ENCODE measurements at places on chromosomes 3 and 15. TPM values are rescaled to one million over a fixed set of nuclear protein-coding genes. Genes with fewer than 3 reads are reported as not detected.

- H3K4me1 ChIP-seq = no peaks in the 10 kb centered on the region
- no peaks in the 10 kb centered on the region for H3K27me3 ChIP-seq
- DNase-seq = no peak
- no peak overlapping the region for H3K4me3 ChIP-seq
- H3K36me3 ChIP-seq = no peaks in the 10 kb centered on the region
These were observed 133.9 kb upstream of the LRRFIP2 start for GRCh38 chr3:37308247-37308646.

DNA sequence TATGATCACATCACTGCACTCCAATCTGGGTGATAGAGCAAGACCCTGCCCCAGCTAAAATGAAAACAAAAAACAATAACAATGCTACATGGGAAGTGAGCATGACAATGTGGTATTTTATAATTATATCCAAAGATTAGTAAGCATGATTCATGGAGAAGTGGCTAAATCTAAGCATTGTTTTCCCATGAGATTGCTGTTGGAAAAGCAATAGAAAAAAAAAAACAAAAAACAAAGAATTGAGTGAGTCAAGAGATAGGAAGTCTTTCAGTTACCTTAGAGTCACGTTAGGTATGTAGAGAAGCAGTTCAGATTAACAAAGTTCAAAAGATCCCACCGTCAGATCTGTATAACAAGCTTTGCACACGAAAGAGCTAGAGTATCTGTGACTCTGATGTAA, 210.3 kb upstream of the CNTN6 start:
- H3K27ac ChIP-seq = no peak overlapping the region
- H3K36me3 ChIP-seq = no peaks in the 10 kb centered on the region
- H3K4me1 ChIP-seq = no peaks in the 10 kb centered on the region
- no peak for DNase-seq

DNA sequence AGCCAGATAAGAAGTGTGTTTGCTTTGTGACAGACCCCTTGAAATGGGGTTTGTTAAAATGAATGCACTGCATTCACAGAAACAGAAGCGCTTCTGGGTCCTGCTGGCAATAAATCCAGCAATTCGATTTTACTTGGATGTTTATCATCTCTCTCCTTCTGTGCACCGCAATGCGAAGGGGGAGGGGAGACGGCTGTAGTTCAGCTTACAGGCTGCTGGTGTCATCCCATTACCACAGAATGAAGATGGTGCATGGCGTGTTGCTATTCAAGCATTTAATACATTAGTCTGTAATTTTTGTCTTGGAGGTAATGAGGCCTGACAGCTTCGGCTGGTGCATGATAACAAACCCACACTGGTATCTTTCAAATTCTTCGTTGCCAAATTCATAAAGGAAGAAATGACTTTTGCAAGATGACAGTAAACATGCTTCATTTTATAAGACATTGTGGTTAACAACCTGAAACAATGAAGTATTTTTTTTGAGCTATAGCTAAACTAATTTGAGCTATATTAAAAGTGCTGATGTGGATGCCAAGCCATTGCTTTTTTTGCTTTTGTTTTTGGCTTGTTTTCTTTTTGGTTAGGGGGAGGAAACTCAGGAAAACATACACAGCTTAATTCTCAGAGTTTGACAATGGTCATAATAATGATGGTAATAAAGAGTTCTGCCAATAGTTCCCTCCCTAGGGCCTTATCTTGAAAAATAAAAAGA, 418.3 kb downstream of the OTOL1 start:
- no peak overlapping the region for H3K27ac ChIP-seq
- H3K4me3 ChIP-seq = no peak overlapping the region
- H3K4me1 ChIP-seq = peaks cover 16% of the 10 kb centered on the region
- peak; percentile 69 for DNase-seq
- no peaks in the 10 kb centered on the region for H3K27me3 ChIP-seq
- no peaks in the 10 kb centered on the region for H3K36me3 ChIP-seq

DNA sequence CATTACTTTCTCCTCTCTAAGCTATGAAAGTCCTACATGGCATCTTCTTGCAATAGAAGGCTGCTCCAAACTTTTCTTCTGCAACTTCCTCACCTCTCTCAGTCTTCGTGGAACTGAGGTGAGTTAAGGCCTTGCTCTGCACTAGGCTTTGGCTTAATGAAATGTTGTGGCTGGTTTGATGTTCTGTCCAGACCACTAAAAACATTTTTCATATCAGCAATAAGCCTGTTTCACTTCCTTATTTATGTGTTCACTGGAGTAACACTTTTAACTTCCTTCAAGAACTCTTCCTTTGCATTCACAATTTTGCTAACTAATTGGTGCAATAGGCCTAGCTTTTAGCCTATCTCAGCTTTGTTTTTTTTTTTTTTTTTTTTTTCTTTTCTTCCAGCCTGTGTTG, 335.3 kb upstream of the NECTIN3 start:
- no peak overlapping the region for H3K27ac ChIP-seq
- no peaks in the 10 kb centered on the region for H3K27me3 ChIP-seq
- H3K36me3 ChIP-seq = no peaks in the 10 kb centered on the region
- DNase-seq = no peak
- H3K4me3 ChIP-seq = no peak overlapping the region
- no peaks in the 10 kb centered on the region for H3K4me1 ChIP-seq

DNA sequence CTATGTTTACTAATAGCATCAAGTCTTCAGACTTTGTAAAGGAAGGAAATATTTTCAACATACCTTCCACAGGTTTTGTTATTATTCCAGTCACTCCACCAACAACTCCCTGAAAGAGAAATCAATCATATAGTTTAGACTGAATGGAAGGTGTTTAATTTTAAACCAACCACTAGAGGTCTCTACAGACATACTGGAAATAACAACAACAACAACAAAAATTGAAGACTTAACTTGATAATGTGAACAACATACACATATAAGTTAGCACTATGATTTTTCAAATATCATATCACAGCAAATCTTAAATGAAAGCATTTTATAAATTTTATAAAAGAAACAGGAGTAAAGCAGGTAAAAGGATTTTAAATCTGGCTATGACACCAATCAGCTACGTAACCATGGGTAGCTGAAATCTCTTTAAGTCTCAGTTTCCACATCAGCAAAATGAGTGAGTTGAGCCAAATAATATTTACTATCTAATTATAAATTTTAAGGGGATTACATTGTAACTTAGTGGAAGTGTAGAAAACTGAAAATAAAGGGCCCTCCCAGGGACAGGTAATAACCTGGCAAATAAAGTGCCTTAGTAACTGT, 188.2 kb downstream of the VPS13C start:
- no peaks in the 10 kb centered on the region for H3K27me3 ChIP-seq
- H3K36me3 ChIP-seq = peaks cover 96% of the 10 kb centered on the region
- no peak for DNase-seq
- no peak overlapping the region for H3K4me3 ChIP-seq
- no peak overlapping the region for H3K27ac ChIP-seq

GRCh38 chr3:68210635-68211034, 556.2 kb upstream of the SUCLG2 start:
- H3K27me3 ChIP-seq = no peaks in the 10 kb centered on the region
- H3K4me3 ChIP-seq = no peak overlapping the region
- H3K36me3 ChIP-seq = no peaks in the 10 kb centered on the region
- no peaks in the 10 kb centered on the region for H3K4me1 ChIP-seq
- H3K27ac ChIP-seq = no peak overlapping the region
- DNase-seq = no peak

The UBAP1L gene
- polyA plus RNA-seq = 0.23 TPM

The THAP10 gene
- 1.9 TPM for polyA plus RNA-seq

All from sigmoid colon (tissue), 7 donors.